ENCODE measurements at places on chromosomes 3 and 15.

DNA sequence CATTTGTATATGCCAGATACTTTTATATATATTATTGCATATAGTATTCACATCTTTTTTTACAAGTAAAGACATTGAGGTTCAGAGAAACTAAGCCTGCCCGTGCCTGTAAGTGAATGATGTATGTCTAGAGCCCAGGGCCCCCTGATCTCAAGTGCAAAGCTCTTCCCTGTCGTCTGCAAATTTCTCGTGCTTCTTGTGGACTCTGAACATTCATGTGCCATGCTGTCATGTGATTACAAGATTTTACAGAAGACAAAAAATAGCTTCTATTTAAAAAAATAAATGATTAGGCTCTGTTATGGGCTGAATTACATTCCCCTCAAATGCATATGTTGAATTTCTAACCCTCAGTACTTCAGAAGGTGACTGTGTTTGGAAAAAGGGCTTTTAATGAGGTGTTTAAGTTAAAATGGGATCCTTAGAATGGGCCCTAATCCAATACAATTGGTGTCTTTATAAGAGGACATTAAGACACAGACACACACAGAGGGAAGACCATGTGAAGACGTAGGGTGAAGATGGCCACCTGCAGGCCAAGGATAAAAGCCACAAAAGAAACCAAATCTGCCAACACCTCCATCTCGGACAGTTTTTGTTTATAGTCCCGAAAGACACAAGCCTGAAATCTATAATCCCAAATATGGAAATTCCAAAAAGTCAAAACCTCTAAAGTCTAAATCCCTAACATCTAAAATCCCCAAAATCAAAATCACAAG lies 3.9 kb upstream of the MASP1 start:
- no peak for DNase-seq

GRCh38 chr3:192772240-192772894 lies 45.0 kb upstream of the FGF12 start:
- DNase-seq = peak; percentile 50

- DNase-seq = peak; percentile 63
Measured at GRCh38 chr3:145017959-145018358, 1046.3 kb downstream of the DIPK2A start.

DNA sequence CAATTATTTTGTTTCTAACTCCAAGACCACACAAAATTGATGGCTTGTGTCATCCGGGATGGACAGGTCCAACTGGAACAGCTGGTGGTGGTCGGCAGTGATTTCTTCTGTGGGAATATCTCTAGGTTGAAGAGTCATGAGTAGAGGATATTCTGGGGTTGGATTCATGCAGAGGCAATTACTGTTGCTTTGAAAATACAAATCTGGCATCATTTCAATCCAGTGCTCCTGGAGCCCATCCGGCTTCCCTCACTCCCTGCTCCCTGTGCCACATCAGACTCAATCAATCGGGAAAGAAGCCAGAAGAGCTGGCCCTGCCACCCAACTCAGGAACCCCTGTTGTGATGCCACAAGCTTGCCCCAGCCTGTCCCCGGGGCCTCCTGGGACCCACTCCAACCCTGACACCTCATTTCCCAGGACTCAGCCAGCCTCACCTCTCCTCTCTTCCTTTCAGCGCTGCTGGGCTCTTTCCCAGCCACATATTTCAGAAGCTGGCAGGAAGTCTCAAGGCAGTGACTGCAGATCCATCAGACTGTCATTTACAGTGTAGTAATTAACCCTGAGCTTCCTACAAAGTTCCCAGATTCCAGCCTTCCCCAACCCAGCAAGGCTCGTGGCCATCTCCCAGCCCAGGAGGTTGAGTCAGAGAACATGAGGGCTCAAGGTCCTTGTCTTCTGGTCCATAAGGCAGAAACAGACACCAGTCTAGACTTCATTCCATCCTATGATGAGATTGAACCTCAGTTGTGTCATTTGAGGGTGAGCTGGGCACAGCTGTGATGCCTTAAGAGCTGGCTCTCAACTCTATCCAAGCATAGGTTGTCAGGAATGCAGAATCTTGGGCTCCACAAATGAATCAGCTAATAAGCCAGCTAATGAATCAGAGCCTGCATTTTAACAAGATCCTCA lies 114.0 kb downstream of the FAM174B start:
- peak; percentile 89 for DNase-seq

DNA sequence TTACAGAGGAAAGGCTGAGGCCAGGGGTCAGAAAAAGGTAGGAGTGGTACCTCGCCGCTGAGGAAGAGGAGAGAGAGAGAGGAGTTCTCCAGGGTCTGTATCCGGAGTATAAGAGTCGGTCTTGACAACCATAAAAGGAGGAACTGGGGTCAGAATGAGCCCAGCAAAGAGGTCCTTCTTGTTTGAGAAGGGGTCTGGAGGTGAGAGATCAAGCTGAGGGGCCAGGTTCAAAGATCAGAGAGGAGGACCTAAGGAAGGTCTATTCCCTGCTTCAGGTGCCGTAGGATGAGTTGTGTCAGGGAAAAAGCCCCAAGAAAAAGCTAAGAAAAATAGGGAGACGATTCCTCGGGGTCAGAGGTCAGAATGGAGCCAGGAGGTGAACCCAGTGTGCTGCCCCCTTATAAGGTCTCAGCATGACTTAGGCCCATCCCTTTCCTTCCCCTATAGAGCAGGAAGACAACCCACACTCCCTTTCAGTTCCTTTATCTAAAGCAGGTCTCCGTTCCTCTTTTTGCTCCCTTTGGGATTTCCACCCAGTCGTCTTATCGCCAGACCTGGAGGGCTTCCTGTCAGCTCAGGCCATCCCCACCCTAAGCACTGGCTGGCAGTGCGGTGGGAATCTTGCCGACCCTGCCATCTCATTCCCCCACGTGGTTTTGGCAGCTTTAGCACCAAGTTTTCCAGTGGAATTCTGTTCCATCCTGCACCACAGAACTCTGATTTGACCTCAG lies 651 bp downstream of the MTMR14 start:
- DNase-seq = no peak

DNA sequence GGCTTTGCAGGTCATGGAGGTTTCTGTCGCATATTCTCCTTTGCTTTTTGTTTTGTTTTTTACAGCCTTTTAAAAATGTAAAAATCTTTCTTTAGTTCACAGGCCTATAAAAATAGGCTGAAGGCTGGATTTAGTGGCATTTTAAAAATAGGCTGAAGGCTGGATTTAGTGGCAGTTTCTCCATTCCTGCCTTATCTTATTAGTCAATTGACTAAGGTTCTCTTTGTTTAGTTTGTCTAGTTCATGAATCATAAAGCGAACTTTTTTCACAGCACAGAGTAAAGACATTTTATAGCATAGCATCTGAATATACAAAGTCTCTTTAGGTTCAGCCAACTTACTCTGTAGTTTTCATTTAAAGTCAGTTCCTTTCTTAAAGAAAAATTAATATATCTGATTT lies 31.4 kb downstream of the AP4E1 start:
- DNase-seq = no peak

DNA sequence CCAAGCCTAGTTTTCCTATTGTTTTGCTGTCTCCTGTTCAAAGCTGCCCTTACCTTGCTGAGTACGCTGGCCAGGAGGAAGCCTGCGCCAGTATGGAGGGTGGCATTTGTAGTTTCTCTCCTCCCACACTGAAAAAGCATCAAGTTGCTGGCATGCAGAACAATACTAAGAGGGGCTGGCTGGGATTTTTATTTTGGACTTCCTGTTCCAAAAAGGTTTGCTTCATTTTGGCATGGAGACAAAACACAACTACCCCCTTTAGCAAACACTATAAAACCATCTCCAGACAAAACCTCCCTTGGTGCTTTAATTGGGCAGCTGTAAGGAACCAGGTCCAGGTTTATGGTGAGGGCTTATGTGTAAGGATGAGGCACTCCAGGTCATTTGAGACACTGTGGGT lies 457.6 kb downstream of the PDCD6IP start:
- no peak for DNase-seq

Measured in LHCN-M2 (cell line).